ENCODE measurements at places on chromosomes 7 and 10.

DNA sequence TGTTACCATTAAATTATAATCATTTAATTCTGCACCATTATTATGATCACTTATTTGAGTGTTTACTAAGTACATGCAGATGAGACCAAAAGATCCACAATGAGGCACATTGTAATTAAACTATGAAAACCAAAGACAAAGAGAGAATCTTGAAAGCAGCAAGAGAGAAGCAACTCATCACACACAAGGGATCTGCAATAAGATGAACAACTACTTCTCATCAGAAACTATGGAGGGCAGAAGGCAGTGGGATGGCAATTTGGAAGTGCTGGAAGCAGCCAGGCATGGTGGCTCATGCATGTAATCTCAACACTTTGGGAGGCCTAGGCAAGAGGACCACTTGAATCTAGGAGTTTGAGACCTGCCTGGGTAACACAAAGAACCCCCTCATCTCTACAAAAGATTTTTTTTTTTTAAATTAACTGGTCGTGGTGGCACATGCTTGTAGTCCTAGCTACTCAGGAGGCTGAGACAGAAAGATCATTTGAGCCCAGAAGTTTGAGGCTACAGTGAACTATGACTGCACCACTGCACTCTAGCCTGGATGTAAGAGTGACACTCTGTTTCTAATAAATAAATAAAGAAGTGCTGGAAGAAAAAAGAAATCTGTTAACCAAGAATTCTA is 47.7 kb downstream of the CDK6 start:
- H3K36me3 ChIP-seq, result no peaks in the 10 kb centered on the region
- no peak overlapping the region for H3K27ac ChIP-seq
- H3K4me1 ChIP-seq, result no peaks in the 10 kb centered on the region

- no peak for DNase-seq
- no peak overlapping the region for H3K4me3 ChIP-seq
- no peaks in the 10 kb centered on the region for H3K27me3 ChIP-seq
- no peaks in the 10 kb centered on the region for H3K4me1 ChIP-seq
Observed at GRCh38 chr7:19830604-19831003, 57.2 kb upstream of the TMEM196 start.

GRCh38 chr7:26279405-26279804 is 12.3 kb upstream of the SNX10 start:
- H3K27me3 ChIP-seq, result no peaks in the 10 kb centered on the region
- DNase-seq, result no peak
- H3K36me3 ChIP-seq, result no peaks in the 10 kb centered on the region
- H3K27ac ChIP-seq, result no peak overlapping the region

- H3K4me1 ChIP-seq, result no peaks in the 10 kb centered on the region
- H3K36me3 ChIP-seq, result no peaks in the 10 kb centered on the region
- H3K4me3 ChIP-seq, result no peak overlapping the region
- H3K27me3 ChIP-seq, result no peaks in the 10 kb centered on the region
- DNase-seq, result no peak
- no peak overlapping the region for H3K27ac ChIP-seq
Observed at GRCh38 chr7:38798552-38799267, 110.3 kb downstream of the VPS41 start.

GRCh38 chr7:55502124-55502857 is 70.0 kb downstream of the VOPP1 start:
- no peaks in the 10 kb centered on the region for H3K36me3 ChIP-seq
- H3K27me3 ChIP-seq, result no peaks in the 10 kb centered on the region
- no peak overlapping the region for H3K4me3 ChIP-seq
- no peak overlapping the region for H3K27ac ChIP-seq
- H3K4me1 ChIP-seq, result no peaks in the 10 kb centered on the region

DNA sequence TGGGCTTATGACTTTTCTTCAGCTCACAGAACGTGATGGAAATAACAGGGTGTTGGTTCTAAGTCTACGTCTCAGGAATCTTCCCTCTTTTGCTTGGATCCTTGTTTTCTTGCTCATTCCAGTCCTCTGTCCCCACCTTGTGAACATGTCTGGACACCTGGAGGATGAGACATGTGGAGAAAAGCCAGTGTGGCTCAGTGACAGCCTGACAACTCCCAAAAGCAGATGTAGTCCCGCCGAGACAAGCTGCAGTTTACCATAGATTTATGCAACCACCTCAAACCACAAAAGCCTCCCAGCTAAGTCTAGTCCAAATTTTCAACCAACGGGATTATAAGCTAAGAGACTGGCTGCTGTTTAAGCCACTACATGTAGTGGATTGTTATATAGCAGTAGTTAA is 476.1 kb downstream of the SH2D4B start:
- no peaks in the 10 kb centered on the region for H3K4me1 ChIP-seq
- no peak overlapping the region for H3K4me3 ChIP-seq
- no peaks in the 10 kb centered on the region for H3K36me3 ChIP-seq
- H3K27me3 ChIP-seq, result no peaks in the 10 kb centered on the region

Data from ovary (tissue), 10 donors.